ENCODE measurements at places on chromosomes 1 and 21.

DNA sequence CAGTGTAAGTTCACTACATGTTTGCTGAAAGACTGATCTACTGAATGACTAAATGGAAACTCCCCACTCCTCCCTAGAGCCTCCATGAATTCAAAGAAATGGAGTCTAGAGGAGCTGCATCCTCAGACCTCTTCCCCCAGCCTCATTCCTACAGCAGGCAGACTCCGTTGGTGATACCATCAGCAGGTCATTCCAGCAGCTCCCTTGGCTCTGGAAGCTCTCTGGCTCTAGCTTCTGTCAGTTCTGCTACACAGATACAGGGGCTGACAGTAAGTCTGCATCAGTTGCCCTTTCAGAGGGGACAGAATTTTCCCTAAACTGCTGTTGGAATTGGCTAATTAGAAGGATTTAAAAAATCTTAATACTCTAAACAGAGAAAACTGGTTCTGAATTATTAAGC is 31.7 kb upstream of the DMRTA2 start:
- DNase-seq: no peak

- DNase-seq: no peak
These were observed 83.9 kb downstream of the MAST2 start for GRCh38 chr1:45887156-45887842.

- no peak for DNase-seq
These were observed 9.7 kb downstream of the BACH1 start for GRCh38 chr21:29308456-29308783.

DNA sequence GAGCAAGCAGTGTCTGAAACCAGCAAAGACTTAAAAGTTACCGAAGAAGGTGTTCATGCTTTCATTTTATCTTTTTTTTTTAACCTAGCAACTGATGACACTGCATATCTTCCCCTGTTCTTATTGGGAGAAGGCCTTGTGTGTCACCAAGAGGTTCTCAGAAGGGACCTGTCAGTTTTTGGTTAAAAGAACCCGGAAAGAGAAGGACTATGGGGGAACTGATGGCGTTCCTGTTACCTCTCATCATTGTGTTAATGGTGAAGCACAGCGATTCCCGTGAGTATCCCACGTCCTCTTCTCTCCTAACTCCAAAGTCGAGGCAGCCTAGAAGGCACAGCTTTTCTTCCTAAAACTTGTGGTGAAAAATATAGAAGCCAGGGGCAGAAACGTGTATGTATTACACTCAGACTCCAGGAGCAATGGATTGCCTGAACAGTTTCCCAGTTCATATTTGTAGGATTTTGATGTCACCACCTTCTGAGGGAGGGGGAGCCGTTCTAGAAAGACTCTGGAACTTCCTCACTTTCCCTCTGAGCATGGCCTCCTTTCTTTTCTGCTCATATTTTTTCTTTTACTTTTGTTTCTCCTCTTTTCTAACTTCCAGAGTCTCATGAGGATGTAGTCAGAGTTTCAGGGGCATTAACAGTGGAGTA is at the start of gene MR1:
MR1 (plus strand) TSS at position 185 of the 653 bp plus-strand sequence; CDS start at position 210, 25 bp downstream.
- no peak for DNase-seq

DNA sequence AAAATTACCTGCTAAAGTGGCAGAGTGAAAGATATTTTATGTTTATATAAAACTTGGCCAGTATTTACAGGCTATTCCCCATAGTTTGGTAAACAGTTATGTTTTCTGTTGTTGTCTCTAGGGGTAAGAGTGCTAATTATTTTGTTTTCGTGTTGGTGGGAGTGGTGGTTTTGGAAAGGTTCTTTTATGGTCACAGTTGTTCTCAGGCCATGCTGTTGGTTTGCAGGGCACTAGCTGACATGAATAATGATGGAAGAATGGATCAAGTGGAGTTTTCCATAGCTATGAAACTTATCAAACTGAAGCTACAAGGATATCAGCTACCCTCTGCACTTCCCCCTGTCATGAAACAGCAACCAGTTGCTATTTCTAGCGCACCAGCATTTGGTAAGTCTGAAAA is 92.5 kb downstream of the ITSN1 start:
- no peak for DNase-seq

DNA sequence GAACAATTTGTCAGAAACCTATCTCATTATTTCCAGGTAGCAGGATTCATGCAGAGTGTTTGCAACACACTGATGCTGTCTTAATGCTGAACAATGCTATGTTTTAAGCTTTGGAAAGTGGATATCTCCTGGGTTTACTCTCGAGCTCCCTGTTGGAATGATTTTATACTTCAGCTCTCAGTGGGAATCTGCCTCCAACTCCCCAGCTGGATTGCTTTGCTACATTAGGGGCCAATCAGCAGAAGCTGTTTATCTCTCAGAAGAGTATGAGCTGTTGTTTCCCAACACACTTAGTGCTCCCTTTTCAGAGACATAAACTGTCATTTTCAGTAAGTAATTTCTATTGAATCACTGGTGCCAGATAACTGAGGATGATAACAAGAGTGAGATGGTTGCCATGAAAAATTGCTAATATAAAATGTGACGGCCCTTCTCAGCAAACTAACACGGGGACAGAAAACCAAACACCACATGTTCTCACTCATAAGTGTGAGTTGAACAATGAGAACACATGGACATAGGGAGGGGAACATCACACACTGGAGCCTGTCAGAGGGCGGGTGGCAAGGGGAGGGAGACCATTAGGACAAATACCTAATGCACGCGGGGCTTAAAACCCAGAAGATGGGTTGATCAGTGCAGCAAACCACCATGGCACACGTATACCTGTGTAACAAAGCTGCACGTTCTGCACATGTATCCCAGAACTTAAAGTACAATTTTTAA is 265.9 kb upstream of the RUNX1 start:
- DNase-seq: no peak

DNA sequence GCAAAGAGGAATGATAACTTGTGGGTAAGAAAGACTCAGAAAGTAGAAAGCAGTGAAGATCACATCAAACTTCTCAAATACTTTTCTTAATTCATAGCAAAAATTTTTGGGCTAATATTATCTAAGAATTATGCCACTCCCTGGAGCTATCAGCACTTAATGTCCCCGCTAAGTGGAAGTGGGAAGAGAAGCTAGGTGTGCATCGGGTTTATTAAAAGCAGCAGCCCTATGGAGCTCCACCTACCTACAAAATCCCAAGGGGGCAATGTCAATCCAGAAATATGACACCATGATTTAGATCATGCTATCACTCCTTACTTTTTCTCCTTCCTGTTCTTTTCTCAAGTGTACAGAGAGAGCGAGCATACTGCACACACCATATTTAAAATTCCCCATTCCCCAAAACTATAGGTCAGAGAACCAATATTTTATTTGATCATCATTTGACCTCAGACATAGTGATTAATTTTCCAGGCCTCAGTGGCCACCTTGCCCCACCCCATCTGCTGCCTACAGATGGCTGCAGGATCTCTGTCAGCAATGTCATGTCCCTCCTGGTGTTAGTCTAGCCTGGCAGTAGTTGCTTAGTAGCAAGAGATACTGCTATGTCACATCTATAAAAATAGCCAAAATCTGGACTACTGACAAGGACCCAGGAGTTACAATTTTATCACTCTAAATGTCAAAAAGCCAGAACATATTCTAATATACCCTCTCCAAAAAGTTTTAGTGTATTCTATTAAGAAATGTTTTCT is 66.6 kb downstream of the MAP3K21 start:
- DNase-seq: no peak

GRCh38 chr1:180353945-180354344 is 123.9 kb downstream of the LHX4 start:
- no peak for DNase-seq

DNA sequence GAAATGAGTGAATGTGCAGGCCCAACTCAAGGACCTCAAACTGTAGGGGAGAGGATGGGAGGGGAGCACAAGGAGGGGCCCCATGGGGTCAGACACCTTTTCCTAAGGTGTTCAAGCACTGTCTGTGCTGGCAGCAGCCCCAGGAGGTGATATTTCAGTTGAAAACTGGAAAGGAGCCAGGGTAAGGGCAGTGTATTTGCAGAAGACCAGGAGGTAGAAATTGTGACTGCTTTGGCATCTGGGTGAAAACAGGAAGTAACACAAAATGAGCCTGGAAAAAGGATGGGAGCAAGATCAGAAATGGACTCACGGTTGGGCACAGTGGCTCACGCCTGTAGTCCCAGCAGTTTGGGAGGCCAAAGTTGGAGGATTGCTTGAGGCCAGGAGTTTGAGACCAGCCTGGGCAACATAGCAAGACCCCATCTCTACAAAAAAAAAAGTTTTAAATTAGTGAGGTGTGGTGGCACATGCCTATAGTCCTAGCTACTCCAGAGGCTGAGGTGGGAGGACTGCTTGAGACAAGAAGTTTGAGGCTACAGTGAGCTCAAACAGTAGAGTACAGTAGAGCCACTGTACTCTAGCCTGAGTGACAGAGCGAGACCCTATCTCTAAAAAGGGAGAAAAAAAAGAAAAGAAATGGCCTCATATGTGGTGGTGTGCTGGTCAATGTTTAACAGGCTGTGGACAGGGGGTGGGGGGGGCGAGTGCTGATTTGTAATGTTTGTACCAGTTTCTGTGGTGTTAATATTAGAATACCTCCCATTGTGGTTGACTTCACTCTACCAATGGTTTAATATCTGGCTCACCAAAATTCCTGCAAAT is 76.2 kb upstream of the ANGPTL1 start:
- no peak for DNase-seq

DNA sequence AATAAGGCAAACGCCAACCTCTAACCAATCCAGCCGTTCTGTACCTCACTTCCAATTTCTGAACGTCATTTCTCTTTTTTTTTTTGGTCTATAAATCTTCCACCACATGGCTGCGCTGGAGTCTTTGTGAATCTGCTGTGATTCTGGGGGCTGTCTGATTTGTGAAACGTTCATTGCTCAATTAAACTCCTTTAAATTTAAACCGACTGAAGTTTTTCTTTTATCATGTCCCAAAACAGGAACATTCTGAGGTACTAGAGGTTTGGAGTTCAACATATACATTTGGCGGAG is 65.5 kb upstream of the BACH1 start:
- DNase-seq: no peak

- DNase-seq: peak; percentile 27
These were observed 6.8 kb downstream of the JMJD4 start for GRCh38 chr1:227728059-227728891.

GRCh38 chr1:85502171-85502570 is 37.2 kb upstream of the DDAH1 start:
- DNase-seq: no peak

DNA sequence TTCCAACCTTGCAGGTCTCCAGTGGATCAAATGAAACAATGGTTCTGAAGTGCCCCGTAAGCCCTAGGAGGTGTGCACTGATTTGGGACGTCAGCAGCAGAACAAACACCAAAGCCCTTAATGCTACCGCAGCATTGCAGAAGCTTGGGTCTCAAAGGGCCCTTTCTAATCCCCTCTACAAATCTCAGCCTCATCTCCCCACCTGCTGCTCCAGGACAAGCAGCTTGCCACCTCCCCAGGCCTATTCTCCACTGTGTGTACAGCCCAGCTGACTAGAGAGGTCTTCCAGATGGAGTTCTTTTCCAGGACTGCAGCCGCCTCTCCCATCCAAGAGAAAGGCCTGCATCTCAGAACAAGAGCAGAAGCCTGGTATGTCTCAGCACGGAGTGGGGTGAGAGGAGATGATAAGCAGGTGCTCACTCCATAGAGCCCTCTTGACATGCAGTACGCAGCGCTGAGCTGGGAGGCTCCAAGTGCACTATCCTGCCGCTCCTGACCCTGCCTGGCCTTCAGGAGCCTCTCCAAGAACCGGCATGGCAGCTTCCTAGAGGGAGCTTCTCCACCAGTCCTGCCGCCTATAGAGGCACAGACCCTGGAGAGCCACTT is 46.3 kb downstream of the MRPL37 start:
- DNase-seq: no peak

GRCh38 chr1:84146411-84147032 is 2.5 kb downstream of the PRKACB start:
- DNase-seq: no peak

GRCh38 chr1:12475530-12475934 is 142.5 kb downstream of the DHRS3 start:
- DNase-seq: no peak

DNA sequence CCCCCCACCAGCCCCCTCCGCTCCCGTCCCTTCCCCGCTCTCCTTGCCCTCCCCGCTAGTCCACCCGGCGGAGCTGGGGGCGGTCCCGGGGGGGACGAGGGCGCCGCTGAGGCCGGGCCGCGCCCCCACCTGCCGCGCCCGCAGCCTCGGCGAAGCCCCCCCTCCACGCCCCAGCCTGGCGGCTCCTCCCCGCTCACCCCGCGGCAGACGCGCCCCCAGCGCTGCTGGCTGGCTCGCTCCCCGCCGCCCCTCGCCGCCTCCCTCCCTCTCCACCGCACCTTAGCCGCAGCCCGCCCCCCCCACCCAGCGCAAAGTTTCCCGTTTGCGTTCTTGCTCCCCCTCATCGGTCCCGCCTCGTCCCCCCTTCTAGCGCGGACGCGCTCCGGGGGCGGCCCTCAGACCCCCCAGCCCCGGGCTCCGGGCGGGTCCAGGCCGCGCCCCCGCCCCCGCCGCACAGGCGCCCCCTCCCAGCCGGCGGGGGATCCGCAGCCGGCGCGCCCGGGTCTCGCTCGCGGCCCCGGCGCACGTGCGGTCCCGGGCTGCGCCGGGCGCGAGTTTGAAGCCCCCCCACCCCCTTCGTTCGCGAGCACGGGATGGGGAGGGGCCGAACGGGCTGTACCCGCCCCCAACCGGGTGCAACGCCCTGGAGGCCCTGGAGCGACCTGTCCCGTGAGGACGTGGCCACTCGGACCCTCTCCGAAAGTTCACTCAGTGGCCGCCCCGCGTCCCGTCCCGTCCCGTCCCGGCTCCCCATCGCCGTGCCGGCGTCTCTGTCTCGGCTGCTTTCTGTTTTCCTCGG is 623 bp downstream of the PTPRF start:
- DNase-seq: no peak

DNA sequence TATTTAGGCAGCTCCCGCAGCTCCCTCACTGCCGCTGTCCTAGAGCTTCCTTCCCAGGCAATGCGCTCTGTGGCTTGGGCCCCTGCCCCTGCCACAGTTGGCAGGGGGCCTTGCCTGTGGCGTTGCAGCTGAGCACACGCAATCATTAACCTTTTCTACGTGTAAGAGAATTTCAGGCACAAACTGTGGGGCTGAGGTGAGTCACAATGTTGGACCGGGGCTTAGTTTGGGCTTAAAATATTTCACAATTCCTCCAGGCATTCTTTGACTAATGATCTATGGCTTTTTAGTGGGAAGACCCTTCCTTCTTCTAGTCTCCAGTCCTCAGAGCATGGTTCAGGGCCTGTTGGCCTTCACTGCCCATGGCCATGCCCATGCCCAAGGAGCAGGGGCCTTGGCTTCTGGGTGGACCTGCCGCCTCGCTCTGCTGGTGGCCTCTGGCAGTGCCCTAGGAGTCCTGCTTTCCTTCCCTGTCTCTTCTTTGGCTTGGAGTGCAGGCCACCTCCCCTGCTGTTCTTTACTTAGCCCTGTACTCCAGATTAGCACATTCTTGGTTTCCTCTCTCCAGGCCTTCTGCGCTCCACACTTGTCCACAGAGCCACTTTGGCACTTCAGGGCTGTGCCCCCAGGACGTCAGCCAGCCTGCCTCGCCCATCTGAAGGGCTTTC is 39.2 kb downstream of the MAPKAPK2 start:
- no peak for DNase-seq

GRCh38 chr1:225777583-225778336 is at the start of gene SRP9:
Gene SRP9 (plus strand): TSS chr1:225777826. CDS start chr1:225777941, 115 bp downstream.
- peak; percentile 96 for DNase-seq

- no peak for DNase-seq
These were observed 338.2 kb downstream of the ASTN1 start for GRCh38 chr1:176826265-176826664.

- peak; percentile 31 for DNase-seq
These were observed 7.3 kb downstream of the GNG4 start for GRCh38 chr1:235642011-235642942.

GRCh38 chr1:186465946-186466345 is 5.0 kb upstream of the PDC start:
- no peak for DNase-seq

GRCh38 chr1:219350172-219350931 is 176.7 kb downstream of the LYPLAL1 start:
- no peak for DNase-seq

All from stimulated activated CD4-positive, alpha-beta T cell treated with anti-CD3 and anti-CD28 coated beads, TNF-alpha, amount 100 ng/mL, for 1 hour (primary cell).